ENCODE measurements at places on chromosomes 4 and X.

DNA sequence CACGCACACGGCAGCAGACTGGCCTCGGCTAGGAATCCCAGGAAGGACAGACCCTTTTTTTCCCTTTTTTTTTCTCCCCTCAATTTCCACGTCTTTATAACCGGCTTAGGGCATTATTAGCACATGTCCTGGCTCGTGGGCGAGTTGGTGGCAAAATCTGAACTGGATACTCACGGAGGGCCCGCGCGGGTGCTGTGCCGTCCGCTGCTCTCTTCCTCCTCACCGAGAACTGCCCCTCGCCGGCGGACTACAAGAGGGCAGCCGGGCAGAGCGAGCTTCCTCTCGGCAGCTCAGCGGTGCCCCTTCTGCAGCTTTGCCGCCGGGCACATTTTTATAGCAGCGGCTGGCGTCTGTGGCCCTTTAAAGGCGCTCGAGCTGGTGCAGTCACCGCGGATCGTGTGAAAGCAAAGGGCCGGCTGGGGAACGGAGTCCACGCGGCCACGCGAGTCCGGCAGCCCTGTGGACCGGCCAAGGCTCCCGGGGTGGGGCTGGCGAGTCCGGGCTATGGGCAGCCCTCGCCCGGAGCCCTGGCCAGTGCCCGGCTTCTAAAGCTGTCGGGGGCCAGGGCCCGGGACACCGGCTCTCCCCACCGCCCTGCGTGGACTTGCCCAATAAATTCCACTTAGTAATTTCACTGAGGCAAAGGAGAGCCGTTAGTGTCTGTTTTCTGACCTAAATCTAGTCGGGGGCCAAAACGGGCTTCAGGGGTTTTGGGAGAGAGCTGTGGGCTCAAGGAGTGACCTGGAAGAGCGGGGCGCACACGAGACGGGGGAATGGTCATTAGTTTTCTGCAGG, 1.3 kb upstream of the CITED1 start:
- DNase-seq = no peak

- no peak for DNase-seq
Measured at GRCh38 chrX:38879631-38880220, 78.5 kb downstream of the MID1IP1 start.

- DNase-seq = no peak
Measured at GRCh38 chrX:136034668-136035067, 49.4 kb downstream of the SLC9A6 start.

- DNase-seq = no peak
Measured at GRCh38 chr4:138005486-138005885, 236.7 kb downstream of the SLC7A11 start.

GRCh38 chrX:132331000-132331399, 111.8 kb upstream of the RAP2C start:
- DNase-seq = no peak

DNA sequence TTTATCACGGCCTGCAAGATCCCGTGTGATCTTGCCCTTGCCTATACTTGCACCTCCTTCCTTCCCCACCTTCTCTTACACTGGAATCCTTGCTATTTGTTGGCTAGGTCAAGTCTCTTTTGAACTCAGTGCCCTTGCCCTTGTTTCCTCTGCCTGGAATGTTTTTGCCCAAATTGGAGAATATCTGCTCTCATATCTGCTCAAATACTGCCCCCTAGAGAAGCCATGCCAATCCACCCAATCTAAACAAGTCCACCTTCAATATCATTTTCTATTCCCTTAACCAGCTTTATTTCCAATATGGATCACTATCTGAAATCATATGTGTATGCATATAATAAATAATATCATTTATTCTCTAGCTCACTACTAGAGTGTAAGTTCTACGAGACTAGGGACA, 1044.2 kb upstream of the FTHL17 start:
- DNase-seq = no peak

DNA sequence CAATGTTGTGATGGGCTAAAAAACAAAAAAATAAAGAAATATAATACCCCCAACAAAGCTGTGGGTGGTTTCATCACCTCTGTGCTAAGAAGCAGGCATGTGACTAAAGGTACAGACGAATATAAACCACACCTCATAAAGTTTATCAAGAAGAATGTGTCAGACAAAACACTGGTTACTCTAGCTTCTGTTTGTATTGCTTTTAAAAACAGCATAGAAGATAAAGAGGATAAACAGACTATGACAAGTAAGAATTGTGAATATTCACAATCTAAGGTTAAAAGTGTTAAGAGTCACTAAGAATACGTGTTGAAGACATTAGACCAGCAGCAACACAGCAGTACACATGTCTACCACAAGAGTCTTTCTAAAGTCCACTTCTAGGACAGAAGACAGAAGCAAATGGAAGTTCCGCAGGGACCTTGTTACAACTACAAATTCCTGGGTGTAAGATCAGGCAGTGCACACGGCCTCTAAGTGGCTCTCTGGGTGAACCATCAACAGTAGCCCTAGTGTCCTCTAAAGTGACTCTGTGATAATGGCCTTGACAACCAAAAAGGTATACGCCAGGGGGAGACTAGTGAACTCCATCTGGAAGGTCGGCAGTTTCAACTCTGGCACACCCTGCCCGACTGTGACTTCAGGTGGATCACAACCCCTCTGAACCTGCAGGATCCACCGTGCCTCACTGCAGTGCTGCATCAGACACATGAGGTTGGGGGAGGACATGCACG, 8.3 kb upstream of the FGFBP2 start:
- no peak for DNase-seq

DNA sequence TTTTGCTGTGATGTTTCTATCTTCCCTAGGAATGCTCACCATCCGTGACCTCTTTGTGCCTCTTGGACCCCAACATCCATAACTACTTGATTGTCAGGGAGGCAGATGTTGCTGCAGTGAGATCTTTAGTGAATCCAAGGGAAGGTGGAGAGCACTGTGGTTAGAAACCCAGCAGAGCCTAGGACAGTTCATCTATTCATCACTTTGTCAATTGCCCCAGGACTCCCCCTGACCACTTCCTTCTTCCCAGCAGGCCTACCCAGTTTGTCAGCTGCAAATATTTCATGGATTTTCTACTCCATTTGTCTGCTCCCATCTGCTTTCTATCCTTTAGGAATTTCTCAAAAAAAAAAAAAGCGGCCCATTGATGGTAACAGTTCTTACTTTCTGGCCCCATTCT, 942.8 kb downstream of the PCDH7 start:
- DNase-seq = no peak

DNA sequence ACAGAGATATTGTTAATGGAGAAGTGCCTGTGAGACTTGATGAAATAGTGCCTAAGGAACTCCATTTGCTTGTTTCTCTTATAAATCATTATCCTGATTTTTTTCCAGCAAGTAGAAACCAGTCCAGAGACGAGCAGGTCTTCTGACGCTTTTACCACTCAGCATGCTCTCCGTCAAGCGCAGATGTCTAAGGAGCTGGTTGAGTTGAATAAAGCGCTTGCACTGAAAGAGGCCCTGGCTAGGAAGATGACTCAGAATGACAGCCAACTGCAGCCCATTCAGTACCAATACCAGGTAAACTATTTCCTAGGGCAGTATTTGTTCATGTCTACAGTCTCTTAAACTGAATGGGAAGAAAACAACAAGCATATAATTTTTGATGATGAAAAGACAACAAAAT, 63.6 kb downstream of the KIF4A start:
- no peak for DNase-seq

DNA sequence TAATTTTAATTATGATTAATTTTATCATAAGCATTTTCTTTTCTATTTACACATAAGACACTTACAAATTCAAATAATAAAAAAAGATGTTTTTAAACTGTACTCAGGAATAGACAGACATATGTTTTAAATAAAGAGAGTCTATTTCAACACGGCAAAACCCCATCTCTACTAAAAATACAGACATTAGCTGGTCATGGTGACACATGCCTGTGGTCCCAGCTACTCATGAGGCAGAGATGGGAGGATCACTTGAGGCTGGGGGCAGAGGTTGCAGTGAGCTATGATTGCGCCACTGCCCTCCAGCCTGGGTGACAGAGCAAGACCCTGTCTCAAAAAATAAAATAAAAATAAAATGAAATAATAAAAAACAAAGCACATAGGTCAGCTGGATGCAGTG, 14.8 kb downstream of the FAM9B start:
- no peak for DNase-seq

DNA sequence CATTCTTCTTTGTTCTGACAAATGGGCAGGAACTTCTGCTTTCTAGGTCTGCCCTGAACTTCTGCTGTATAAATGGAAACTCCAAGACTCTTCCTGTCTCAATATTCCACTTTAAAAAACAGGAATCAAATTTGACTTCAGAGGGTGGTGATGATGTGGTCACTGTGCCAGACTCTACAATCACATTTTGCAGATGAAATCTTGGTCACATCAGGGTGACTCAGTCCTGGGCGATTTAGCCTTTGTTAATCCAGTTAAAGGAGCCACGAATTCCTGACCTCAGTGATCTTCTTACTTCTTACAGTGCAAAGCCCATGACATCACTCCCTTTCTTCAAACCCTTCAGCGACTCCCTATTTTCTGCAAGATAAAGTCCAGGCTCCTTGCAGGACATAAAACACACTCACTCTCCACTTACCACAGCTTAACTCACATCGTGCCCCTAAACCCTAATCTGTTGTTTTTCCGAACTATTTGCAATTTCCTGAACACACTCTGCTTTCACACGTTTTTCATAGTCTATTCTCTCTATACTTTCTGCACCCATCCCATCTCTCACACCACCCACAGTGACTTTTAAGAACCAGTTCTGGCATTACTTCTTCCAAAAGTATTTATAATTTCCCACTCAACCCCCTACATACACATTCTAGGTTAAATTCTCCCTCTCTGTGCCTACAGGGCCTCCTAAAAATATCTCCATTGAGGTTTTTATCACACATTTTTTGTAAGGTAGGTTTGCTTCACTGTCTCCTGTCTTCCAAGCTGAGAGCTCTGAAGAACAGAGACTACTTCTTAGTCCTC, 11.1 kb downstream of the GASK1B start:
- DNase-seq = no peak

- no peak for DNase-seq
Measured at GRCh38 chr4:66252291-66252690, 582.0 kb upstream of the EPHA5 start.

DNA sequence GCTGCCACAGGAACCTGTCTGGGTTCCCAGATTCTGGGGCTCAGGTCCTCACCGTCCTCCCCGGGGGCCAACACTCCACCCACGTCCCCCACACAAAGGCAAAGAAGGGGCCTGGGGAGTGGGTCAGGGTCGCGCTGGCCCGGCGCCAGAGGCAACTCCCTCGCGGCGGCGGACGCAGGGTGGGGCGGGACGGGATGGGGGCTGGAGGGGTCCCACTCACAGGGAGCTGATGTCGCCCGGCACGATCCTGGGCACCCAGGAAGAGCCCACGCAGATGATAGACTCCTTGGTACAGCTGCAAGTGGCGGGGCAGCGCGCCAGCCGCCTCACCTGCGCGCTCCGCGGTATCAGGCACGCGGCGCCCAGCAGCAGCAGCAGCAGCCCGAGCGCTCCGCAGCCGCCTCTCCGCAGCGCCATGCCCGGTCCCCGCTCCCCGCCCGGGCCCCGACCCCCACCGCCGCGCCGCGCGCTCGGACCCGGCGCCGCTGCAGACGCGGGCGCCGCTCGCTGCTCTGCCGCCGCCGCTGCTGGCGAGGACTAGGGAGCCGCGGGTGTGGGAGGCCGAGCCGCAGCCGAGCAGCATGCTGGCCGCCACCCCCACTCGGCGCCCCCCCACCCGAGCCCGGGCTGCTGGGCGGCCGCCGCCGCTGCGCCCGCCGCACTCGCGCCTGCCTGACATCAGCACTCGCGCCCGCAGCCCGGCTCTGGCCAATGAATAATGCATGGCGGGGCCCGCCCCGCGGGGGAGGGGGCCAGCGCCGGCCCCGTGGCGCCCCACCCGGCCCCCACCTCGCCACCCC, at the start of gene LGI2:
Gene LGI2 (minus strand): TSS at position 670 of the 800 bp plus-strand sequence. CDS start 253 bp downstream, at position 417.
- DNase-seq = no peak

DNA sequence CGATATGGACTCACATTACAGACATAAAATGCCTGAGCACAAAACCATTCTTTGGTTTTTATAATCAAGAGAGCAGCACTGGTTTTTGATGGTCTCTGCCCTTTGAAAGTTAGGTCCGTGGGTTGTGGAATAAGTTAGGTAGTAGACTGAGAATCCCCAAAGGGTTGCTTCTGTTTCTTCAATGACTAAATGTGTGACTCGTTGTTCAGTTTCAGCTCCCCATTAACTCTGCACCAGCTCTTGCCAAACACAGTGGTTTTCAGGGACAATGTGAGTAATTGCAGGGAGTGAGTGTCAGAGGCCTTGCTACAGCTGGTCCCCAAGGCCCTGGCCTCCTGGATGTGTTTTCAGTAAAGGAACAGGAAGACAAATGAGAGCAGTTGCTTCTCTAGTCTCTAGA, 24.8 kb downstream of the SMIM20 start:
- DNase-seq = peak; percentile 4

DNA sequence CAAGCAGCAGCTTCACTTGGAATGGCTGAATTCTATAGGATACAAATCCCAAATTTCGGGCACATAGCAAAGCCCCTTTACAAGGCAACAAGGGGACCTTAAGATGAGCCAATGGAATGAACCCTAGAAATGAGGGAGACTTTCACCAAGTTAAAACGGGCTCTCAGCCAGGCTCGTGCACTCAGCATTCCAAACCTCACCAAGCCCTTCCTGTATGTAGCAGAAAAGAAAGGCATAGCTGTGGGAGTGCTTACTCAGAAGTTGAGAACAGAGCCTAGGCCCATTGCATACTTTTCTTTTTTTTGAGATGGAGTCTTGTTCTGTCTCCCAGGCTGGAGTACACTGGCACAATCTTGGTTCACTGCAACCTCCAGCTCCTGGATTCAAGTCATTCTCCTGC, 10.8 kb upstream of the HERC5 start:
- no peak for DNase-seq

- no peak for DNase-seq
Measured at GRCh38 chr4:54586320-54586955, 71.3 kb upstream of the KIT start.

DNA sequence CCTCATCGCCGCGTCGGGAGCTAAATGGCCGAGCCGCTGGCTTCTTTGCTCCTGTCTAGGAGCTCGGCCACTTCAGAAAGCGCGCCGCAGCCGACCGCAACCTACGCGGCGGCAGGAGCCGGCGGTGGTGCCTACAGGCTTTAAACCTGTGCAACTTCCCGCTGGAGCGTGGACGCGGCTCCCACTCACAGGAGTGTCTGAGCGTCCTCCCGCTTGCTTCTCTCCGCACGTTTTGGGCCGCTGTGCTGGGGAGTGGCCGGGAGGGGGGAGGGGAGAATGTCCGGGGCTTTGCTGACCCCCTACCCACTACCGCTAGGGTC, 1.0 kb downstream of the NHSL2 start:
- no peak for DNase-seq

GRCh38 chr4:124414276-124415040, 298.1 kb downstream of the ANKRD50 start:
- DNase-seq = no peak

DNA sequence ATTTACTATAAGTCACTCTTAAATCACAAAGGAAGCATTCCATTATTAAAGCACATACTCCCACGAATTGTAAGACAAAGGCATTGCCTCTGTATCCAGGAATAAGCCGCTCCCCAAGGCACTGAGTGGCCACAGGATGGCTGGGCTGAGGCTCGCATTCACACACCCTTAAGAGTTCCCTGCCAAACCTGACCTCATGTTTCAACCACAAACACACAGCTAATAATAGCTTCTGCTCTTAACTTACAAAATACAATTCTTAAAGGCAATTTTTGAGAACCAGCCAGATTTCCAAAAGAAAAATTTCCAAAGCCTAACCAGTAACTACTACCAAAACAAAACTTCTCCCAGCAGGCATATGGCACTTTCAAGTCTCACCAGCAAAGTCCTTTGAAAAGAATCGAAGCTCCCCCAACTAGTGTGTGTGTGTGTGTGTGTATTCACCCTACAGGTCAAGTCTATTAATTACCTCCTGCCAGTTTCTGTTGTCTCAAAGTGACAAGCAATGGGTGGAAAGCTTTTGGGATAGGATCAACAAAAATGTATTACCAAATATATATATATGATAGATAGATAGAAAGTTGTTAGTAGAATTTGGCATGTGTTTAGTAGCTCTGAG, 36.0 kb downstream of the ARHGAP6 start:
- DNase-seq = no peak

Measured in activated T-helper 1 cell treated with anti-CD3 and anti-CD28 coated beads, Interleukin-2, amount 50 U/mL, for 16 hours (primary cell).